ENCODE measurements at places on chromosomes 5 and 9.

DNA sequence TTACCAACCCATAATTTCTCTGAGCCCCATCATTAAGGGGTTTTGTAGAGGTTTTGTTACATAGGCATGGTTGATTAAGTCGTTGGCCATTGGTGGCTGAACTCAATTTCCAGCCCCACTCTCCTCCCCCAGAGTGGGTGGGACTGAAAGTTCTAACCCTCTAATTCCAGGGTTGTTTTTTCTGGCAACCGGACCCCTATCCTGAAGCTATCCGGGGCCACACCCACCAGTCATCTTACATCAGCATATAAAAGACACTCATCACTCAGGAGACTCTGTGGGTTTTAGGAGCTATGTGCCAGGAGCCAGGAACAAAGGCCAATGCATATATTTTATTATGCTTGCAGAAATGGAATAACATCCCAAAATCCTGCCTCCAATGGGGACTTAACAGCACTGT is 186.0 kb downstream of the NXNL2 start:
- DNase-seq, result peak; percentile 76

- no peak for DNase-seq
Observed at GRCh38 chr9:93596399-93596798, 20.0 kb downstream of the PHF2 start.

GRCh38 chr9:133248726-133249295 is 26.2 kb downstream of the ABO start:
- DNase-seq, result no peak

- no peak for DNase-seq
Observed at GRCh38 chr5:157732596-157733262, 1.5 kb downstream of the THG1L start.

DNA sequence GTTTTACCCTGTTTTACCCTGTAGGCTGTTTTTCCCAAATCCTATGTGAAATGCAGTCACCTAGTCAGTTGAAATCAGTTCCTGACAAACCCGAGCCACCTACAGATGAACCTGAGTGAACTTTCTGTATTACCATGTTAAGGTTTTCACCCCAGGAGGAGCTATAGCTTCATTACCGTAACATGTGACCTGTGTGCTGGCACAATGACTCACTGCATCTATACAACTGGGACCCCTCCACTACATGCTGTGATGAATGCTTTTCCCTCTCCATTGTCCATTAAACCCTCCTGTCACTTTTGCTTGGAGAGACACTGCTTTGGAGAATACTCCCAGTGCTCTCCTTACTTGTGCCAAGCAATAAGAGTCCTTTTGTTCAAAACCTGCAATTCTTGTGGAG is 1974.8 kb downstream of the EFNA5 start:
- no peak for DNase-seq

- DNase-seq, result no peak
Observed at GRCh38 chr9:13244181-13244580, 35.3 kb downstream of the MPDZ start.

GRCh38 chr5:118397236-118397635 is 591.1 kb downstream of the DTWD2 start:
- no peak for DNase-seq

DNA sequence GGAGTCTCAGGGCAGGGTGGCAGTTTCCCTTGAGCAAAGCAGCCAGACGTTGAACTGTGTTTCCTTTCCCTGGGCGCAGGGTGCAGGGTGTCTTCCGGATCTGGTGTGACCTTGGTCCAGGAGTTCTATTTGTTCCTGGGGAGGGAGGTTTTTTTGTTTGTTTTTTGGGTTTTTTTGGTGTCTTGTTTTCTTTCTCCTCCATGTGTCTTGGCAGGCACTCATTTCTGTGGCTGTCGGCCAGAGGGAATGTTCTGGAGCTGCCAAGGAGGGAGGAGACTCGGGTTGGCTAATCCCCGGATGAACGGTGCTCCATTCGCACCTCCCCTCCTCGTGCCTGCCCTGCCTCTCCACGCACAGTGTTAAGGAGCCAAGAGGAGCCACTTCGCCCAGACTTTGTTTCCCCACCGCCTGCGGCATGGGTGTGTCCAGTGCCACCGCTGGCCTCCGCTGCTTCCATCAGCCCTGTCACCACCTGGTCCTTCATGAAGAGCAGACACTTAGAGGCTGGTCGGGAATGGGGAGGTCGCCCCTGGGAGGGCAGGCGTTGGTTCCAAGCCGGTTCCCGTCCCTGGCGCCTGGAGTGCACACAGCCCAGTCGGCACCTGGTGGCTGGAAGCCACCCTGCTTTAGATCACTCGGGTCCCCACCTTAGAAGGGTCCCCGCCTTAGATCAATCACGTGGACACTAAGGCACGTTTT is 3.5 kb upstream of the PHYHD1 start:
- peak; percentile 77 for DNase-seq

DNA sequence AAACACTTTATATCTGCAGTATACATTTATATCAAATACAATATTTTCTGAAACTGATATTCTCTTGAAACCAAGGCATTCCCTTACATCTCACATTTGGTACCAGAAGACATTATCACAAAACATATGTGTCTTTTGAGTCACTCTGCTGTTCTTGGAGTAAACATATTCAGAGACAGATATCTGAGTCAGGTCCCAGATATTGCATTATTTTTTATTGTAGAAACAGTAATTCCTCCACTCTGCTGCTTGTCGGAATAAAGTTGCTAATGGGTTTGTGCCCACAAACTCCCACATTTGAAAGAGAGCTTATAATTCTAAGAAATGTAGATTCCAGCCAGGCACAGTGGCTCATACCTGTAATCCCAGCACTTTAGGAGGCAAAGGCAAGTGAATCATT is 261.1 kb upstream of the DAPK1 start:
- DNase-seq, result no peak

DNA sequence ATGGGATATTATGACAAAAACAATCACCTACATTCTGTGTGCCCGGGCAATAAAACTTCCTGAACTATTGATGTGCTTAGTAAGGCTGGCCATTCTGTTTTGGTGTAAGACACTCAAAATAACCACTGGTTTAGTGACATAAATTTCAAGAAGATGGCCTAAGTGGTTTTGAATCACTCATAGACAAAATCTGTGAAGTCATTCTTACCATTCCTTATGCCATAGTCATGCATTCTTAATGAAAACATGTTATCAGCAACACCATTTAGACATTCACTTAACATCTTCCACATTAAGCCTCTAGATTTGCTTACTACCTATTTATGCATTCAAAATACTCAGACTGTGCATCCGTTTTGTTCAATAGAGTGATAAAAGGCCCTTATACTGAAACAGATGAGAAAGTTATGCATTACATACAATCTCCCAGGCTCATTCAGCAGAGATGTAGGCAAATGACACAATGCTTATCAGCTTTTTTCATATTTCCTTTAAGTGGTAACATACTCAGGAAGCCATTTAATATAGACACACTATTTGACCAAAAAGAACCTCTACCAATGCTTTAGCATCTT is 848.8 kb upstream of the DMAC1 start:
- DNase-seq, result no peak

GRCh38 chr5:90398726-90399125 is 10.8 kb downstream of the CETN3 start:
- DNase-seq, result no peak

DNA sequence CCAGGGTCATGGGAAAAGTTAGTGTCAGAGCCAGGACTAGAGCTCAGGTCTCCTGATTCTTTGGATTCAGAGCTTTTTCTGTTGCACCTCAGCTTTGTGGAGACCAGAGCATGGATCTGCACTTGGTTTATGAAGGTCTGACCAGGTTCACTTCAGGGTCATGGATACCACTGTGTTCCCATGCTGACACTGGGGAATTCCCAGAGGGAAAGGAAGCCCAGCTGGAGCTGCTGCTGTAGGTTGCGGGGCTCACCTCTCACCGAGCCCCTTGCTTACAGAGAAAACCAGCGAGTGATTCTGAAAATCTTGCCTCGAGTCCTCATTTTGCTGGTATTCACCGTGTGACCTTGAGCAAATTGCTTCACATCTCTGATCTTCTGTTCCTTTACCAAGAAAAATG is 83.0 kb downstream of the RGS3 start:
- DNase-seq, result no peak

GRCh38 chr5:61464512-61464911 is 132.5 kb downstream of the ZSWIM6 start:
- DNase-seq, result no peak

GRCh38 chr5:44842496-44843282 is 33.9 kb downstream of the MRPS30 start:
- no peak for DNase-seq

- DNase-seq, result no peak
Observed at GRCh38 chr5:125153231-125153630, 406.8 kb upstream of the ZNF608 start.

- DNase-seq, result no peak
Observed at GRCh38 chr5:35838370-35839042, 18.2 kb upstream of the IL7R start.

- DNase-seq, result no peak
Observed at GRCh38 chr5:5332287-5332686, 90.2 kb upstream of the ICE1 start.

GRCh38 chr5:179595916-179596315 is 27.6 kb downstream of the HNRNPH1 start:
- no peak for DNase-seq

GRCh38 chr9:116137010-116137409 is 16.6 kb upstream of the PAPPA start:
- DNase-seq, result no peak

GRCh38 chr5:180784497-180785097 is 18.0 kb downstream of the MGAT1 start:
- DNase-seq, result peak; percentile 82

DNA sequence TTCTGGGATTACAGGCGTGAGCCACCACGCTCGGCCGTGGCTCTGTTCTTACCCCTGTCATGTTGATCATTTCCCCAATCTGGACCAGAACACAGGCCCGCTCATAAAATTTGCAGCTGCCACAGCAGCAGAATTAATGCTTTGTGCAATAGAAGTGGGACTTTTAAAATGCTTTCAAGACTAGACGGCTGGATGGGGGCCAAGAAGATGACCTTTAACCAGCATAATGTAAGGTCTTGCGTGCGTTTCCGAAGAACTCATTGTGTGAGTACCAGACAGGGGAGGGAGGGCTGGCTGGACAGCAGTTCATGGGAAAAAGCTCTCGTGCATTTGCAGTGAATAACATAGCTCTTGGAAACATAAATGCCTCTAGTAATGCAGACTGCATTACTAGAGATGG is 3.5 kb upstream of the WDR38 start:
- no peak for DNase-seq

DNA sequence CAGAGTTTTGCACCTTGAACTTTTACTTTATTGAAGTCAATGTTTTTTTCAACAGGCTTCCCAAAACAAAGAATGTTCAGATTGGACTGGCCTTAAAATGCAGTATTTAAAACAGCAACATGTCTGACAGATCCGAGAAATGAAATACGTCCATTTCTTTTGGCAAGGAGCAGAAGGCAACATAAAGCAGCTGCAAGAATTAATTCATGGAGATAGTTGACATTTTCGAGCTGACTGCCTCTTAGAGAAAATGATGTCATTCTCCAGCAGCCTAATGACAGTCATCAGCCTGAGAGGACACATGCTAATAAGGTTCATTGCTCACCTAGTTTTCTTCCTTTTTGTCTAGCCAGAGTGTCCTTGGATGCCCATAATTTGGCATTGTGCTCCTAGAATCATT is 232.2 kb upstream of the SEMA6A start:
- DNase-seq, result no peak

GRCh38 chr5:601771-602465 is 10.2 kb upstream of the CEP72 start:
- no peak for DNase-seq

GRCh38 chr9:113184539-113184938 is 33.7 kb downstream of the SLC31A2 start:
- DNase-seq, result peak; percentile 21

DNA sequence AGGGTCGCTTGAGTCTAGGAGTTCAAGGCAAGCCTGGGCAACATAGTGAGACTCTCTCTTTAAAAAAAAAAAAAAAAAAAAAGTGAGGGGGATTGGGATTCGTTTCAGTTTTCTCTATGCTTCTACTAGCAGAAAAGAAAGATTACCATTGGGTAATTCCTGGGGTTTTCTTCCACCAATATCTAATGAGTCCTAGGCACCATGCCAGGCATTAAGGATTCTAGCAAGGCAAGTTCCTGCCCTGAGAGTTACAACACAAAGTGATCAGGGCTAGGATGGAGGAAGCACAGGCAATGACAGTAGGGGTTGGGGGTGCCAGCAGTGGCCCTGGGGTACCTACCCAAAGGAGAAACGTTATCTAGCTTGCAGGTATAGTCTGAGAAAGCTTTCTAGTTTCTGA is 90.8 kb downstream of the PCDH1 start:
- DNase-seq, result peak; percentile 9

DNA sequence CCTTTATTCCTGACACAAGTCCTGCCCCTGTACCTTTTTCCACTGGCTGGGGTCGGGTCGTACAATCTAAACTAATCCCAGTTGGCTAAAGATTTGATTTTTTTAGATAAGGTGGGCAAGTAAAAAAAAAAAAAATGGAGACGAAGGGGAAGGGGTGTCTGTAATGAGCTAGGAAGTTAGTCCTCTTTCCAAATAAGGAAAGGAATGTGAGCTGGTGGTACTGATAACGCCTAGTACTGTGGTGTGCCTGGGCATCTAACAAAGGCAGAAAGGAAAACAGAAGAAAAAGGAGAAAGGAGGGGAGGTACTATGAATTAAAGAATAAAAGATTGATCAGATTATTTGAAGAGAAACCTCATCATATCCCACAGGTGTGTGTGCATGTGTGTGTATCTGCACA is 21.3 kb downstream of the PRDM9 start:
- DNase-seq, result no peak

DNA sequence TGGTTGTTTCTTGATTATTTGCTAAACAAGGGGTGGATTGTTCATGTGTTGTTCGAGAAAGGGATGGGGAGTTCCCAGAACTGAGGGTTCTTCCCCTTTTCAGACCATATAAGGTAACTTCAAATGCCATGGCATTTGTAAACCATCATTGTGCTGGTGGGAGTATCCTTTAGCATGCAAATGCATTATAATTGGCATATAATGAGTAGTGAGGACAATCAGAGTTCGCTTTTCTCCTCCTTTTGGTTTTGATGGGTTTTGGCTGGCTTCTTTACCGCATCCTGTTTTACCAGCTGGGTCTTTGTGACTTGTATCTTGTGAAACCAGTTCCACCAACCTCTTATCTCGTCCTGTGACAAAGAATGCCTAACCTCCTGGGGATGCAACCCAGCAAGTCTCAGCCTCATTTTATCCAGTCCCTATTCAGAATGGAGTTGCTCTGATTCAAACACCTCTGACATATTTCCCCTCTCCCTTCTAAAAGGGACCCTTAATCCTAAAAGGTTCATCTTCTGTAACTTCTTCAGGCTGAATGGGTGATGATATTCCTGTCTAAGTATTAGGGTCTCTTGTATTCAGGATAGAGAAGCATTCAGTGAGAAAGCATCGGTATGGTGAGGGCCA is 8.7 kb upstream of the FBN2 start:
- no peak for DNase-seq

Data from stromal cell of bone marrow (primary cell).